ENCODE measurements at places on chromosomes 1 and 21.
A peak's percentile ranks its signal among the peaks of the same experiment; 100 is the strongest.

GRCh38 chr1:86247597-86248279 is 91.2 kb upstream of the COL24A1 start:
- no peak for DNase-seq

- DNase-seq: no peak
Observed at GRCh38 chr1:33364565-33364918, 43.6 kb upstream of the A3GALT2 start.

DNA sequence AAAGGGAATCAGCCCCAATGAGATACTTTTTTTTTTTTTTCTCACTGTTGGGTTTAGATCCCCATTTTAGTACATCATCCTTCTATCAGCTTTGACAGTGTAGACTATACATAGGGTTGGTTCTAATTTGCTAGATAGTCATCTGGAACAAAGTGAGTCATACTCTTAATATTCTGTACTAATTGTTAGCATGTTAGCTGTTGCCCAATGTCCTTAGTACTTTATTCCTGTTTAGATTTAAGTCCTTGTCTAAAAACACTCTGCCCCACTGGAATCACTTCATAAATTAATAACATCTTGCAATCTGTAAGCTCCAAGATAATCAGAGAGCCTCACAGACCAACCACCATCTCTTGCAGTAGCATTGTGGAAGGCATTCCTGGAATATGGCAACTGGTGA is 209.8 kb upstream of the KIAA0040 start:
- no peak for DNase-seq

DNA sequence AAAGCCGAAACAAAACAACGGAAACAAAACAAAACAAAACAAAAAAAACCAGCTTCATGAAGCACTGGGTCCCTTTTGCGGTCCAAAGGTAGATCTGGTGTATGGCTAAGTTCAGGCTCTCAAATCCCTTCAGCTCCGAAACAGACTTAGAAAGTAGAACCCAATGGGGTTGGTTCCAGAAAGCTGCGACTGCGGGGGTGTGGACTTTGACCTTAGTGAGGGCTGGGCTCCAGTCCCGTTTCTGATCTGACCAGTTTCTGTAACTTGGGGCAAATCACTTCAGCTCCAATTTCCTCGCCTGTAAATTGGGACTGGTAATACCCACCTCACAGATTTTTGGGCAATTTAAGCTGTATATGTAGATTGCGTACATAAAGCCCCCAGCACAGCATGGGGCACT is 105.2 kb downstream of the ZSCAN20 start:
- no peak for DNase-seq

DNA sequence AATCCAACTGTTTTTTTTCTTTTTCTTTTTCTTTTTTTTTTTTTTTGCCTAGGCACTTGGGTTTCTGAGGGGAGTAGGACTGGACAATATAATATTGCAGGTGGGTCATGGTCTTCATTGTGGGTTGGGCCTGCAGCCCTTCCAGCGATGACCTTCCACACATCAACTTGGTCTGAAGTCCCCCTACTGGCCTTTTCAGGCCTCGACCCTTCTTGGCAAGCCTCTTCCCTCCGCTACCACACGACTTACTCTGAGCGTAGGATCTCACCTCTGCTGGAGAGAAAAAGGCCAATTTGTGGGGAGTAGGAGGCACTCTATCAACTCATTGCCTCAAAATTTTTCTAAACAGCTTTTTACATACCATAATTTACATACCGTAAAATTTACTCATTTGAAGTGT is 51.1 kb upstream of the GRIK3 start:
- no peak for DNase-seq

DNA sequence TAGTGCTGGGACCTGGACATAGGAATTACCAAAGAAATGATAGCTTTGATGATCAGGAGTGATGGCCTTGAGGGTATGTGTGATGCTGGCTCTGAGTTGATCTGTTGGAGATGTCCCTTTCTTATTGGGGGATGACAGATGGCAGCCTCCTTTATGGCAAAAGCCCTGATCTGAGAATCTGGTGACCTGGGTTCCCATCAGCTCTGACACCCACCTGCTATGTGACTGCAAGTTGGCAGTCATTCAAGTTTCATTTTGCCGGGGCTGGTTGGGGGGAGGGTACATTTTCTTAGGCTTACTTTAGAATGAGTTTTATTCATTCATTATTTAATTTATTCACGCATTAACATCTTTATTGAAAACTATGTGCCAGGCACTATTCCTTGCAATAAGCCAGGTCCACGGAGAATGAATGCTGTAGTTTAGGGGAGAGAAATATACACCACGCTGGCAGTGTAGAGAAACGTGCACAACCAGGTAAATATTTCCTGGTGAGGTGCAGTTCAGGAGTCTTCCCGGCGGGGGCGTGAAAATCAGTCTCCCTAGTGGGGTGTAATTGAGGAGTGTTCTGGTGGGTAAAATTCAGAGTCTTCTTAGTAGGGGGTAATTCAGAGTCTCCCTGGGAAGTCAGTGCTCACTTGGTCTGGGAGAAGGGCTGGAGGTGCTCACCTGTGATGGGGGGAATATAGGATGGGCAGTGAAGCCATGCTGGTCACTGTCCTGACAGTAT is 401.3 kb downstream of the CAMTA1 start:
- DNase-seq: no peak

GRCh38 chr1:179153217-179153616 is 71.3 kb downstream of the TOR3A start:
- DNase-seq: no peak

DNA sequence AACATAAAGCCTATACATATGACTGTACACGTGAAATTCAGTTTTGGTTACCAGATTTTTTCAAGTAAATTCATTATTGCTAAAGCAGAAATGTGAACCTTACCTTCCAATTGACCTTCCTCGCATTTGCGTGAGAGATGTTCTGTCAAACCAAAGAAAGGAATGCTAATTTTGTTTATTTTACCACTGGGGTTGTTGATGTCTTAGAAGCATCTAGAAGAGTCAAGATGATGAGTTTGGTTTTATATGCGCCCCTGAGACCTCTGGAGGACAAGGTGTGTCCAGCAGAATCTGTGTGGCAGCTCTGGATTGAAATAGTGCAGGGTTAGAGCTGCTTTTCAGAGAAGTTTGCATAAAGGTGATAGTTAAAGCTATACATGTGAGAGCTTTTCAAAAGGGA is 48.4 kb downstream of the ZBTB40 start:
- DNase-seq: no peak

DNA sequence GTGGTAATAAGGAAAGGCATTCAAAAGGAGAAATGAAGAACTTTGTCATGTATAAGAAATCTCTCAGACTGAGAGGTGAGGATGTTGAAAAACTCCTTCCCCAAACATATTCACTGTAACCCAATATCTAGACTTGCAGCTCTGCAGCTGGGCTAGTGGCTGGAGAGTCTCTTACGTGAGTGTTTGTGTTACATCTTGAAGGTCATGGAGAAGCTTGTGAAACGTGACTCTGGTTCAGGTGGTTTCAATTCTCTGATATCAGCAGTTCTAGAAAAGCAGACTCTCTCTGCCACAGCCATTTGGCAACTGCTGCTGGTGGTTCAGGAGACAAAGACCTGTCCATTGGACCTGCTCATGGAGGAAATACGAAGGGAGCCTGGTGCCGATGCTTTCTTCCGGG is 55.0 kb upstream of the EPHA8 start:
- DNase-seq: no peak

GRCh38 chr1:43402089-43402865 is 12.6 kb downstream of the SZT2 start:
- no peak for DNase-seq

GRCh38 chr1:23424293-23425192 is at the start of gene TCEA3:
Gene TCEA3, minus strand, starts transcription at chr1:23424748. Its CDS starts 115 bp downstream, at chr1:23424633.
- peak; percentile 60 for DNase-seq

GRCh38 chr1:87392248-87393192 is 63.8 kb downstream of the LMO4 start:
- no peak for DNase-seq

- no peak for DNase-seq
Observed at GRCh38 chr1:221644145-221644448, 97.8 kb downstream of the DUSP10 start.
